ENCODE measurements at places on chromosomes 16 and 17.

DNA sequence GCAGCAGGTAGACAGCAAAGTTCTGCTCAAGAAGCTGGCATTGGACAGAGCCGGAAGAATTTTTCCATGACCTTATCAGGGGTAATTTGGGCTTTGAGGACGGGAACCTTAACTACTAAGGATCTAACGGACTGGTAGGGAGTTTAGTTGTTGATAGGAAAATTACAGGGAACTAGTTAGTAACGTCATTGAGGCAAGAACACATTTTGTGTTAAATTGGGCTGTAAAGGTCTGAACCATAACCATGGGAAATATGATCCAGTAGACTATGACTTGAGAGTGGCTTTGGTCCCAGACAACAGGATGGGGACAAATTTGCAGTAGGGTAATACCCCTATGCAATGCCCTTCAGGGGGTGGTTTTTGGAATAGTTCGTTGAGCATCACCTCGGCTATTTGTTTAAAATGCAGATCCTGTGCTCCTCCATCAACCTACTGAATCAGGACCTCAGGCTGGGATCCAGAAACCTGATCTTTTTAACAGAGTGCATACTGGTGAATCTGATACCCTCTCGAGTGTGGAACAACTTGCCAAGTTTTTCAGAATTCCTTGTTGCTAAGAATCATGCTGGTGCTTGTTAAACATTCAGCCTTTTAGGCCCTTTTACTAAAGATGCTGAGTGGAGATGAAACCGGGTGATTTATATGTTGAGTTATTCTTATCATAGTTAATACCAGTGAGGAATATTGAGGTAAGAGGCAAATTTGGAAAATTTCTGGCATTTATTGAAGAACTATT lies 255.1 kb downstream of the MAP2K6 start:
- DNase-seq, result no peak

DNA sequence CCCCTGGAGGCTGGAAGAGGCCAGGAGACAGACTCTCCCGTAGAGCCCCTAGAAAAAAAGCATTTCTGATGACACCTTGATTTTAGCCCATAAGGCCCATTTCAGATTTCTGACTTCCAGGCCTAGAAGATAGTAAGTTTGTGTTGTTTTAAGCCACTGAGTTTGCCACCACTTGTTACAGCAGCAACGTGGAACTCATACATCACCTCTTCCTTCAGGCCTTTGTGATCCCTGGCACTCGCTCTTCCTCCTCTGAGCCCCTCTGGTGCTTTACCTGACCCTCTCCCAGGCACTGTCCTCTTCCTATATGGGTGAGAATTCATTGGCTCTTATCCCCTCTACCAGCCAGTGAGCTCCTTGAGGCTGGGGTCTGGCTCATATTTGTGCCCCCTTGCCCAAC lies 18.7 kb upstream of the KRT19 start:
- no peak for DNase-seq

DNA sequence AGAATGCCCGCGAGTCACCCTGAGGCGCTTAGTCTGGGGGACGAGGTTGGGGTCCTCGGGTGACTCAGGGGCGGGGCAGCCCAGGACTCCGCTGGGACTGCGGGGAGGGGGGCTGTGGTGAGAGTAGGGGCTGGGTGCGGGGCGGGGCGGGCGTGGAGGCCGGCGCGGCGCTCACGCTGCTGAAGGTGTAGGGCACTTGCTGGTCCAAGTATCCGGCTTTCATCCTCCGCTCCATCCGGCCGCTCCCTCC lies 832 bp downstream of the ETV4 start:
- peak; percentile 34 for DNase-seq

DNA sequence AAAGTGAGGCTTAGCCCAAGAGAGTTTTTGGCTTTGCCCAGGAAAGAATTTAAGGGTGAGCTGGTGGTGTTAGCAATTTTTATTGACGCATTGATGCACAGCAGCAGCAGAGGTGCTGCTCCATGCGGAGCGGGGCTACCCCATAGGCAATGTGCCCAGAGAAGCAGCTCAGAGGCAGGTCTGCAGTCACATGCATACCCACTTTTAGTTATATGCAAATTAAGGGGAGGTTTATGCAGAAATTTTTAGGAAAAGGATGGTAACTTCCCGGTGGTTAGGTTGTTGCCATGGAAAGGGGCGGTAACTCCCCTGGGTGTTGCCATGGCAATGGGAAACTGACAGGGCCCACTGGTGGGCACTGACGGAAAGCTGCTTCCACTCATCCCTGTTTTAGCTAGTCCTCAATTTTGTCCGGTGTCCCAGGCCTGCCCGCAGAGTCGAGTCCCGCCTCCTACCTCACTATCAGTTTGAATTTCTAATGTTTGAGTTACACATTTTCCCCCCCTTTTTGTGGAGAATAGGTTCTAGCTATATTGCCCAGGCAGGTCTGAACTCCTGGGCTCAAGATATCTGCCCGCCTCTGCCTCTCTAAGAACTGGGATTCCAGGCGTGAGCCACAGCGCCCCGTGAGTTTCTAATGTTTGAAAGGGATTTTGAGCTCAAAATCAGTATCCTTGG lies 10.4 kb upstream of the GJD3 start:
- no peak for DNase-seq

DNA sequence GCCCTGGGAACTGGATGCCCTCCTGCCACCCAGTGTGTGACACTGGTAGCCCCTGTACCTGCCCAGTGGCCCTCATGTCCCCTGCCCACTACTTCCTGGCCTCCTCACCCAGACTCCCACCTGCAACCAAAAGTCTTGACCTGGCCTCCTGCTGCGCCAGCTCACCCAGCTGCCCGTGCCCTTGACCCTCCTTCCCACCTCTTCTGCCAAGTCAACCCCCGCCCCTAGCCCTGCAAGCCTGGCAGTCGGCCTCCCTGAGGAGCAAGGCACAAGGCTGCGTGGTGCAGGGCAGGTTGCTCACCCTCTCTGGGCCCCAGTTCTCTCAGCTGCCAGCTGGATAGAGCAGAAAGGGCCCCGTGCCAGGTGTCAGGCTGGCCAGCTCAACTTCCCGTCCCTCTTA lies 12.3 kb upstream of the FAM83G start:
- DNase-seq, result no peak

GRCh38 chr16:23496821-23497542 lies 13.3 kb downstream of the GGA2 start:
- DNase-seq, result no peak

- DNase-seq, result no peak
Observed at GRCh38 chr17:65683428-65683827, 122.0 kb upstream of the AXIN2 start.

- DNase-seq, result no peak
Observed at GRCh38 chr16:396605-397004, 394 bp upstream of the NME4 start.

DNA sequence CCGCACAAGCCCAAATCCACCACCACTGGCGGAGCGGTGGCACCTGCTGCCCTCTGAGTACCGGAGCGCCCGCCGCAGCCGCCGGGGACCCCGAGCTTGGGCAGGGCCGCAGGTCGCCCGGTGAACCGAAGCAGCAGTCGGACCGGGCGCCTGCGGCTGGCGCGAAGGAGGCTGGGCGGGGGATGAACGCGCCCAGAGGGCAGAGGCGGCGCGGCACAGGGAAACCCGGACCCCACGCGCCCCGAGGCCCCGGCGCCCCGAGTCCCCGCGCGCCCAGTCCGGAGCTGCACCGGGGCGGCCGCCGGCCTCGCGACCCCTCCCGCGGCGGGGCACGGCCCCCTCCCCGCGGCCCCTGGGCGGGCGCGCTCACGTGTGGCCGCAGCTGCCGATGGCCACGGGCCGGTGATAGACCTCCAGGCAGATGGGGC lies 393 bp downstream of the RNF166 start:
- peak; percentile 35 for DNase-seq

DNA sequence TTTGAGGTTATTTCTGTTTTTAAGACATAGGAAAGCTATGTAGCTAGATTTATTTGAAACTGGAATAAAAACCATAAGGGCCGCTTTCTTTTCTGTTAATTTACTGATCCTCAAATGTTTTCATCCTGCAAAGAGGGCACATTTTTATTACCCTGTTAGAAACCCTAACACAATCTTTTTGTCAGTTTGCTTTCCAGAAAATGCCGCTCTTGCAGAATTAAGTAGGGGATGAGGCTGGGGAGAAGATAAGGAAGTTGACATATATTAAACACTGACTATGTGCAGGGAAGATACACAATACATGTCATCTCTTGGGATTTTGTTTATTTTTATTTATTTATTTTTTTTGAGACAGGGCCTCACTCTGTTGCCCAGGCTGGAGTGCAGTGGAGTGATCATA lies 15.7 kb downstream of the USP43 start:
- DNase-seq, result no peak

DNA sequence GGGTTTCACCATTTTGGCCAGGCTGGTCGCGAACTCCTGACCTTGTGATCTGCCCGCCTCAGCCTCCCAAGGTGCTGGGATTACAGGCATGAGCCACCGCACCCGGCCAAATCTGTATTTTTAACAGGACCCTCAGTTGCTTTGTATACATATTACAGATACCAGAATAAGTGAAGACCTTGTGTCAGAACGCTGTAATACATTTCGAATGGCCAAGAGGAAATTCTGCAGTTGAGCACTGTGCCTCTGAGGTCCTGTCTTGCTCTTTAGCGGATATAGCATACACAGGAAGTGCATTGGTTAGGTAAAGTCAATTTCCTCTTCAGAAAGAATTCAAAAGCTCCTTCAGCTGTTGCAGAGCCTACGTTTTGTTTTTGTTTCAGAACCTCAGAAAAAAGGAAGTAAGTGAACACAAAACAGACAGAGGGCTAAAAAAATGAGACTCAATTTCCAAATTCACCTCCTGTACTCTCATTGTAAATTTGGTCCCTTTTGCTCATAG lies 15.7 kb downstream of the CRLF3 start:
- no peak for DNase-seq

DNA sequence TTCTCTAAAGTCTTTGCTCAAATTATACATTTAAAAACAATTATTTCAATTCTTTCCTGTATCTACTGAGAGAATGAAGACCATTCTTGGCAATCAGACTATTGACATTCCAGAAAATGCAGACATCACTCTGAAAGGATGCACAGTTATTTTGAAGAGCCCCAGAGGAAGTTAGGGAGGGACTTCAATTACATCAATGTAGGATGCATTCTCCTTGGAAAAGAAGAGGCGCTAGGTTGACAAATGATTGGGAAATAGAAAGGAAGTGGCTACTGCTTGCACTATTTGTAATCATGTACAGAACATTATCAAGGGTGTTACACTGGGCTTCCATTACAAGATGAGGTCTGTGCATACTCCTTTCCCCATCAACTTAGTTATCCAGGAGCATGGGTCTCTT lies 74.3 kb downstream of the SSH2 start:
- no peak for DNase-seq

- no peak for DNase-seq
Observed at GRCh38 chr17:65742403-65743307, 181.2 kb upstream of the AXIN2 start.

DNA sequence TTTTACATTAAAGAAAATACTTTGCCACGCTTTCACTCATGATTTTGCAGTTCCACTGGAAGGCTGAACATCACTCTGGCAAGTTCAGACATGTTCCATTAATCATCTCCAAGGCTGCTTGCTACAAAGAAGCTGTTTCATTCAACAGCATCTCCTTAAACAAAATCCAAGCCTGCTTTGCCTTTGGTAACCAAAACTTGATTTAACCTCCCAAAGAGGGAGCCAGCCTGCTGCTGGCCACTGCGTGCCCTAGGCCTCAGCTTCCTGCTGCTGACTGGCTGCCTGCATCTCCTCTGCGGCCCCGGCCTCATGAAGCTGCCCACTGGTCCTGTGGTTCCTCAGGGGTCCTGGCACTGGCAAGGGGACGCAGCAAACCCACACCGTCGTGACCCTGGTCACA lies 31.8 kb downstream of the ANKRD11 start:
- DNase-seq, result no peak

- no peak for DNase-seq
Observed at GRCh38 chr17:63998721-63999679, 849 bp downstream of the PRR29 start.

DNA sequence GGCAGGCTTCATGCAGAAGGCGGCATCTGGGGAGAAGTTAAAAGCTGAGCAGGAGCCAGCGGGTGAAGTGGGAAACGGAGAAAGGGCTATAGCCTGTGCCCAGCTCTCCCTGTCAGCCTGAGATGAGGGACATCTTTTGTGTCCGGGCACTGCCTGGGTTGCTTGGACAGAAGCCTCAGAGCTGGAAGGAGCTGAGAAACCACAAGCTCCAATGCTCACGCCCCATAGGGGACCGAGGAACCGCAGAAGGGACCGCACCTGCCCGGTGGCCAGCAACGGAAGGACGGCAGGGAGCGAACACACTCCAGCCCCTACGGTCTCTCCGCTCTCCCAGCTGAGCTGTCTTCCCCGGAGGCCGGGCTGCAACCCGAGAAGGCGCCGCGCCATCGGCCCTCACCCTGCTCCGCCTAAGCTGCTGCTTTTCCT lies 175.8 kb downstream of the NPIPB11 start:
- DNase-seq, result no peak

DNA sequence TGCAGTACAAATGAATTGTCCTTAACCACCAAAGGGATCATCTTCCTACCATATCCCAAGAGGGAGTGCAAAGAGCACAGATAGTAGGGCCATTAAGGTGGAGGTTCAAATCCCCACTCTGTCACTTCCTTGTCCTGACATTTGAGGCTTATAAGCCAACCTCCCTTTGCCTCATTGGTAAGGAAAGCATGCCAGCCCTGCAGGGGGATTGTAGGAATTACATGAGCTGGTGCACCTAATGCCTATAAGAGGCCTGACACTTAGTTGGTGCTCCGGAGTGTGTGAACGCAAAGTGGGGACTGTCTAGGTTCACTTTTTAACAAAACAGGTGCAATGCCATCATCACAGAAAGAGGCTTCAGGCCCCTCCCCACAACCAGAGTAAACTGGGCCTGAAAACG lies 374.4 kb downstream of the SNX29 start:
- no peak for DNase-seq

GRCh38 chr17:64772845-64773299 lies 110.8 kb upstream of the SMURF2 start:
- no peak for DNase-seq

GRCh38 chr16:87583453-87584131 lies 18.7 kb upstream of the JPH3 start:
- DNase-seq, result no peak

DNA sequence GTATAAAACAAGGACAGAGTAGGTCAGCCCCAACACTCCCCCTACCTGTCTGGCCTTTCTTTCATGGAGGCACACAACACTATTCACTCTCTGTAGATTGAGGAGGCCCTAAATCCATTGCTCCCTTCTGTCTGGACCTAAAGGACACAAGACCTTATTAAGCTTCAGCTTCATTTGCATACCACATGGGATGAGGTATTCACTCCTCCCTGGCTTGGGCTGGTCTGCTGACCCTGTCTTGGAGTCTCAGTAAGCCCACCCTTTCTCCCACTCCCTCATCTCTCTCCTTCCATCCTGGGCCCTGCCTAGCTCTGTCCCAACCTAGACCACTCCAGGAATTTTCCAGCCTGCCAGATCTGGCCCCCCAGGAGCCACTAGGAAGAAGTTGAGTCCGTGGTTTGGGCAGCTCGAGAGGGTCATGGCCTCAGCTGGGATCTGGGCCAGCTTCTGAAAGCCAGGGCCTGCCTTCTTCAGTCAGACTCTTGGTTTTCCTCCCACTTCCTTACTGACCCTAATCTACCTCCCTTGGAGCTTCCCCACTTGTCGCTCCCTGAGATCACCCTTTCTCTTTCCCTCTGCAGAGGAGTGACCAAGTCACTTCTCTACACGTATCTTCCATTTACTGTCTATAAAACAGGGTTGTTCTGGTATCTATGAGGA lies 6.5 kb upstream of the LLGL1 start:
- no peak for DNase-seq

GRCh38 chr16:85595812-85596502 lies 17.2 kb upstream of the GSE1 start:
- no peak for DNase-seq

- no peak for DNase-seq
Observed at GRCh38 chr17:74525465-74525725, 5.9 kb downstream of the CD300LB start.

GRCh38 chr16:83187405-83187804 lies 560.6 kb downstream of the CDH13 start:
- peak; percentile 2 for DNase-seq
